ENCODE measurements at places on chromosomes 12 and 14.

GRCh38 chr14:83826838-83827237 is 1703.1 kb upstream of the FLRT2 start:
- no peak for DNase-seq

GRCh38 chr12:58395470-58395869 is 454.1 kb downstream of the ATP23 start:
- DNase-seq, result no peak

DNA sequence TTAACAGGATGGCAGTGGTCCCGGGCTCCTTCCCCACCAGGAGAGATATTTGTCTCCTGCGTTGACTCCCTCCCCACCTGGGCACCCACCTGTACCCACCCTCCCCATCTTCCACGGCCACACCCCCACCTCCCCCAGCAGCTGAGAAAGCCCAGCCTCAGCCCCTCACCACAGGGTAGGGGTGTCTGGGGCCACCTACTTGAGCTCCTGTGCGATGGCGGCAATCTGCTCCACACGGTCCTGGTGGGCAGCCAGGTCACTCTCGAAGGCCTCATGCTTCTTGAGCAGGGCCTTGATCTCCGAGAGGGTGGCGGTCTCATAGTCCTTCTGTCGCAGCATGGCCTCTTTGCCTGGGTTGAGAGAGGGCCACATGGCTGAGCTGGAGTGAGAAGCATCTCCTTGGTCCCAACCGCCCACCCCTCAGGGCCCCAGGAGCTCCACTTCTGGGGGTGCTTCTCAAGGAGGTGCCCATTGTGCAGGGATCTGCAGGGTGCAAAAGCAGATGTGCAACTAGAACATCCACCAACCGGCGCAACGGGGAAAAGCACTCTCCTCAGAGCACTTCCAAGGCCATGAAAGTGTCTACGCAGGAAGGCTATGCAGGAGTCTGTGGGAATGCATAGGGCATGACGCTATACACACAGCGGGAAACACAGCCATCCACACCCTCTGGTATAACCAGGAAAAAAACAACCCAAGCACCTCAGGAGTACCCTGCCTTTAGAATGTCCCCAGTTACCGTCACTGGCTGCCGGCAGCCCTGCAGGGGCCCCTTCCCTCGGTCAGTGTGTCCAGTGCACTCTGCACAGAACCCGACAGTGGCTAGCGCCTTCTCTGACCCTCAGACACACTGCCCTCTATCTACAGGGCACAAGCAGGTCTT is 92.6 kb upstream of the ZFP36L1 start:
- DNase-seq, result no peak

GRCh38 chr14:104101651-104102281 is 16.3 kb downstream of the ASPG start:
- no peak for DNase-seq

GRCh38 chr14:53894456-53894855 is 62.2 kb downstream of the BMP4 start:
- no peak for DNase-seq

DNA sequence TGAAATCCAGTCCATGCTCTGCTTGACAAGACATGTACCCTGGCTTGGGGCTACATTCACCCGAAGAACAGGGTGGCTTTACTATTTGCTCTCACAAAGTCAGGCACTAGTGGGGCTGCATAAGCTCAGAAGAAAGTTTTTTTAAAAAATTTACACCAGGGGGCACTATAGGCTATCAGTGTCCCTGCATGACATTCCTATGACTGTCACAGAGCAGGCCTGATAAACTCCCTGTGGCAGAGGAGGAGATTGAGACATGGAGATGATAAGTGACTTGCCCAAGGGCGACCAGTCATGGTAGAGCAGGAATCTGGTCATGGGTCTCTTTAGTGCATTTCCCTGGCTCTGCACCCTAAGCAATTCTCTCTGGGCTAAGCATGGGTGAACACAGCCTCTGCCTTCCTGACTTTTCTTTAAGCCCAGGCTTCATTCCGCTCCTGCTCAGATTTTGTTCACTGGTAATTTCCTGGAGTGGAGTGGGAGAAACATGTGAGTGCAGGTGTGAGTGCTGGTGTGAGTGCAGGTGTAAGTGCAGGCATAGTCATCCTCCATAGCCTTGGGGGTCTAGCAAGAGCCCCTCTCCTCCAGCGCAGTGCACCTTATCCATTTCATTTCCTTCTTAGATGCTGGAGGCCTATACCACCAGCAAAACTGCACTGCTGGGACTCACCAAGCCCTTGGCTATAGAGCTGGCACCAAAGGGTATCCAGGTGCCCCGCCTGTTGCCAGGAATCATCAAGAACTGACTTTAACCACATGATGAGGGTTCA is 91.6 kb downstream of the DHRS2 start:
- DNase-seq, result no peak

- DNase-seq, result no peak
Measured at GRCh38 chr12:63949902-63950301, 105.4 kb downstream of the SRGAP1 start.

- DNase-seq, result no peak
Measured at GRCh38 chr12:132777614-132778013, 16.0 kb upstream of the ANKLE2 start.

DNA sequence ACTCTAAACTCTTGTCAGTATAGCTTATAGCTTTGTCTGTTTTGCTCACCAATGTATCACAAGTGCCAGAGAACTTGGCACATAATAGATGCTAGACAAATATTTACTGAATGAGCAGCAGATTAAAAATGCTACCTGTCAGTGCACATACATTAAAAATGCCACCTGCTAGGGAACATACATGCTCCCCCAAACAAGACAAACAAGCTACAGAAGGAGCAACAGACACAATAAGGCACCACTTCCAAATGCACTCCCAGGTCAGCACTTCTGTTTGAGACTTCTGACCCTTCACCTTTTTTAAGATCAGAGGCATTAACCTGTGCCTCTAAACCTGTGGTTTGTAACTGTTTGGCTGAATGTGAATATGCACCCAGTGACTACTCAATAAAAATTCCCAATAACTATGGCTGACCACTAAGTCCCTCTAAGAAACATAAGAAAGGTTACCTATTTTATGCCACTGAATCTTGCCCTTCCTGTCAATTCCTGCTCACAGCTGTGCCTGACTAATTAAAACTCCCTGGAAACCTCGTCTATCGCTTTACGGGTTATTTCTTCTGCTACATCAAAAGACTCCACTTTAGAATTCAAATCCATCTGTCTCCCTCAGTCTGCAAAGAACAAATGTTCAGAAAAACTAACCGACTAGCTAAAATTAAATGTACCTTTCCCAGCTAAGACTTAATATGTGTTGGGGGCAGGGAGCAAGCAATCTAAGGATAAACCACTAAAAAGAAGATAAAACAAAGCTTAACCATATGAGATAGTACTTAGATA is 41.0 kb downstream of the HECTD4 start:
- DNase-seq, result no peak

GRCh38 chr14:98014851-98015615 is 1217.9 kb downstream of the VRK1 start:
- no peak for DNase-seq

DNA sequence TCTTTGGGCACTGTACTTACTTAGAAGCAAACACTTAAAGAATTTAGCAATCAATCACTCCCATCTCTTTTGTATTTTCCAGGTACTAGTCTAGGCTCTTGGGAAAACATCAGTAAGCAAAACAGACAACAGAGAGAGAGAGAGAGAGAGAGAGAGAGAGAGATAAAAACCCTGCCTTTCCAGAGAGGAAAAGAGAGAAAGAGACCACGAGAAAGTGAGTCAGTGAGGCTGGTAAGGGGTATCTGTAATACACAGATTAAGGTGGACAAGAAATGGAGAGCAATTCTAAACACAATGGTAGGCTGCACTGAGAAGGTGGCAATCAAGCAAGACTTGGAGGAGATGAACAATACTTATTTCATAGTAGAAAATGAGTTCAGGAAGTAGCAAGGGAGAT is 119.9 kb upstream of the OVCH1 start:
- DNase-seq, result no peak

DNA sequence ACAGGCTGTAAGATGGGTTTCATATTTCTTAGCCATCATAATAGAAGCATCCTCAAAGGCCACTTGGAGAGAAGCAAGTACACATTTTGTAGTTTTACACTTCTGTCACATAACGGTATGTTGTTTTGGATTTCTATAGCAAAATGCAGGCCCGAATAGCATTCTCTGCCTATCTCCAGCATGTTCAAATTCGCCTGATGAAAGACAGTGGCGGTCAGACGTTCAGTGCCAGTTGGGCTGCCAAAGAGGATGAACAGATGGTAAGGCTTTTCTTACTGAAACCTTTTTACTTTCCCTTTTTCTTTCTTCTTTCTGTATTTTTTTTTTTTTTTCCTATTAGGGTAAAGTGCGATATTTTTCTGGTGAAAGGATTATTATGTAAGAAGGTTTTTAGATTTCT is 110.5 kb downstream of the TTLL5 start:
- DNase-seq, result no peak

DNA sequence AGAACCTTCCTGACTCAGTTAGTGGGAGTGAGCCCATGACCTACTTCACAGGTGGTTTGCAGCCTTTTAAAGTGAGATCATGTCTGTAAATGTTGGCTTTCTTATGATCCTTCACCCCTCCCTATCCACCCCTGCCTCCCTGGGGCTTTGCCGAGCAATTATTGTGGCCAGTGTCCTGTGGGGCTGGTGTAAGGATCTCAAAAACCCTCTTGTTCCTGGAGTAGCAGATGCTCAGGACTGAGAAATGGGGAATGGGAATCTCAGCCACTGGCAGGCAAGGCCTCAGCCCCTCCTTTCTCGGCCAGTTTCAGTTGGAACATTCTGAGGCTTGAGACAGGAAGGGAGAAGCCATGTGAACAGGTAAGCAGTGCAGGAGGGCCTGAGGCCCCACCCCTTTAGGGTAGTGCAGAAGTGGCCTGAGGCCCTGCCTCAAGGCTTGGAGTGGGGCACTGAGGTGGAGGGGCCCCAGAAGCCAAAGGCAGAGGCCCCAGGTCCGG is 53.8 kb downstream of the PLEKHG3 start:
- no peak for DNase-seq

GRCh38 chr14:74346341-74346740 is 1.9 kb upstream of the VRTN start:
- no peak for DNase-seq

- no peak for DNase-seq
Measured at GRCh38 chr12:24561411-24561871, 387.5 kb downstream of the BCAT1 start.

GRCh38 chr12:89889062-89889461 is 180.4 kb upstream of the ATP2B1 start:
- DNase-seq, result no peak

DNA sequence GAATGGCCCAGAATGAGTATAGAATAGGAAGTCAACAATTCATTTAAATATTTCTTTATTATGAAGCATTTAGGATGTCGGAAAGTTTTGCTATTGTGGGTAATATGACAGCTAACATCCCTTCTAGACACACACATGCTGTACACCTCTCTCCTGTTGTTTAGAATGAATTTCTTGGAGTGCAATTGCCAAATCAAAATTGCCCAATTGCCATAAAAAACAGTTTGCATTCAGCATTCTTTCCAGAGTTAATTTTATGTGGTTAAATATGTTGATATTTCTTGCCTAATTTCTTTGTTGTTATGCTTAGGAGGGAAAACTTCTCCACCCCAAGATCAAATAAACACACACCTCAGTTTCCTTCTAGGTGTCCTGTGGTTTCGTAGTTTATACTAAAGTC is 16.9 kb upstream of the SMCO2 start:
- no peak for DNase-seq

- DNase-seq, result no peak
Measured at GRCh38 chr12:81297601-81298000, 219.7 kb downstream of the ACSS3 start.

- no peak for DNase-seq
Measured at GRCh38 chr12:104877103-104877705, 80.9 kb downstream of the SLC41A2 start.

DNA sequence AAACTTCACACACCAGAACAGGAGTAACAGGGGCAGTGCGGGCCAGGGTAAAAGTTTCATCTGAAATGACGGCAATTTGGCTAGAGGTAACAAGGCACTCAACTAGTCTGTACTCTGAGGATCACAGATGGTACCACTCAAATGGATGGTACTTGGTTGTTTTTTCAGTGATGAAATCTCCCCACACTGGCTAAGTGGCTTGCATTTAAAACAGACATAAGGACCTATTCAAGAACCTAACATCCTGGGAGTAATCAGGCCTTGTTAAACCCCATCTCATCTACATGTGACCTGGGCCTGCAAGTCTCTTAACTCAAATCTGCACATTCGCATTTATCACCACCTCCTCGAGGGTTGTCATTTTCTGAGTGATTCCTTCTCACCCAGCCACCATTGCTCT is 90.8 kb downstream of the PRKAB1 start:
- no peak for DNase-seq

DNA sequence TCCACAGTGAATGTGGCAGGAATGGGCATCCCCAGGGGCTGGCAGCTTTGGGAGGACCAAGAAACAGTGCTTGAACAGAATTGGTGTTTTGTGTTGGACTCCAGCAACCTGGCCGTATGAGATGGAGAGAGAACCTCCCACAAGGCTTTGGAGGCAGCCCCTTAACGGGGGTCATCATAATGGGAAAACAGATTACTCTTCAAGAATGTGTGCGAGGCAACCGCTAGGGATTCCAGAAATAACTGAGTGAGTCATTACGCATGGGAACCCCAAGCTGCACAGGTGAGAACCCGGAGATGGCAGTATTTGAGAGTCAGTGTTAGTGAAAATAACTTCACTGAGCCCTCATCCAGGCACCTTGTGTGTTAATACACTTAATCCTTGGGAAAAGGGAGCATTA is 567.8 kb upstream of the TBX3 start:
- no peak for DNase-seq

DNA sequence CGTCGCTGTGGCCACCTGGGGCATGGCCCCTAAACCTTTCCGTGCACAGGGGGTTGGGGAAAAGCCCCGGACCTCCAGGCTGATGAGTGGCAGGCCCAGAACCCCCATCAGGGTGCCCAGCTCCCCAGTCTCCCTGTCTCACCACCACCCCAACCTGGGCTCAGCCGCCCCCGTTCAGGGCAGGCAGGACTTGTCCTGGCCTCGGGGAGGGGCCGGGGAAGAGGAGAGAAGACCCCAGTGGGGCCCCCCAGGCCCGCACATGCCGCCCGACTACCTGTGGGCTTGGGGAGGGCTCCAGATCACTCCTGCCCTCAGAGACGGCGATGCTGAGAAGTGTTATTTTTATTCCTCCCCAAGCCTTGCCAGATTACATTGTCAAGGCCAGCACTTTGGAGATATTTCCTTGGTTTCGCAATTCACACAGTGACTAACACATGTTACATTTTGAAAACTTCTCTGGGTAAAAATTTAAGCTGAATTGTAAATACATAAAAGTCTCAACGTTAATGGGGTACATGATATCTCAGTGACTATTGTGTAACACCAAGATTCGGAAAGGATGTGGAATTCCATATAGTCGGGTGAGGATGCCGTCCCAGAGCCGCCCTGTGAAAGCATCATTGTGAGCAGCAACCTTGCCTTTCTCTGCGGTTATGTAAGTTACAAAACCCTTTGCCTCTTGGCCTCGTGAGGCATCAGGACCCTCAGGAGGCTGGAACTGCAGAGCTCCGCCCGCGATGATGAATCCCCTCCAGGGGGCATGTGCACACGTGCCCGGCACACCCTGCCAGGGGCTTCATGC is 85.6 kb upstream of the DIO3 start:
- no peak for DNase-seq
